ENCODE measurements at places on chromosomes 5 and 9. TPM values are rescaled to one million over a fixed set of nuclear protein-coding genes. Genes with fewer than 3 reads are reported as not detected.

DNA sequence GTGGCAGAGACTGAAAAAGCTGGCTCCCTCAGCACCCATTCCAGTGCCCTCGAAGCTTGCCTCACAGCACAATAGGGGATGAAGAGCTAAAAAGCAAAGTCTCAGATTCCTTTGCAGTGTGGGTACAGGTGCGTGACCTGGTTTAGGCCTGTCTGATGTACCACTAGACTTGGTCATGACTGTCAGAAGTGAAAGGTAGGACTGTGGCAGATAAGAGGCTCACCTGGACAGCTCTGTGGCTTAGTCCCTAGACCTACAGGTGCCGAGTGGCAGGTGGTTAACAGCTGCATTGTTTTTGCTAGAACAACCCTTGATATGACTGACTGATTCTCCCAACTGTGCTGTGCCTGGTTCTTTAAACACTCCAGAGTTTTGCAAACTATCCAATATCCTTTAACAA lies 14.7 kb upstream of the SFXN1 start:
- H3K27me3 ChIP-seq = no peaks in the 10 kb centered on the region
- DNase-seq = no peak
- H3K4me1 ChIP-seq = no peaks in the 10 kb centered on the region
- H3K4me3 ChIP-seq = no peak overlapping the region
- no peak overlapping the region for H3K27ac ChIP-seq
- H3K36me3 ChIP-seq = no peaks in the 10 kb centered on the region

DNA sequence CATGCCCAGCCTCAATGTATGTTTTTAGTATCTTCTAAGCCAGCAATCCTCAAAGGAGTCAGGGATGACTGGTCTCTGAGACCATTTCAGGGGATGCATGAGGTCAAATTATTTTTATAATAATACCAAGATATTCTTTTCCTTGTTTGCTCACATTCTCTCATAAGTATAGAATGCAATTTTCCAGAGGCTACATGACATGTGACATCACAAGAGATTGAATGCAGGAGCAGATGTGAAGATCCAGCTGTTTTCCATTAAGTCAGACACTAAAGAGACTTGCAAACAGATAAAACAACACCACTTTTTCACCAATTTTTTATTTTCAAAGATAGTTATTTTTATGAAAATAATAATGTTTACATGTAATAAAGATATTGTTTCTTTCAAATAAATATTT lies 22.0 kb upstream of the FREM1 start:
- H3K4me3 ChIP-seq = no peak overlapping the region
- DNase-seq = no peak
- no peaks in the 10 kb centered on the region for H3K4me1 ChIP-seq
- H3K27me3 ChIP-seq = no peaks in the 10 kb centered on the region
- no peaks in the 10 kb centered on the region for H3K36me3 ChIP-seq

DNA sequence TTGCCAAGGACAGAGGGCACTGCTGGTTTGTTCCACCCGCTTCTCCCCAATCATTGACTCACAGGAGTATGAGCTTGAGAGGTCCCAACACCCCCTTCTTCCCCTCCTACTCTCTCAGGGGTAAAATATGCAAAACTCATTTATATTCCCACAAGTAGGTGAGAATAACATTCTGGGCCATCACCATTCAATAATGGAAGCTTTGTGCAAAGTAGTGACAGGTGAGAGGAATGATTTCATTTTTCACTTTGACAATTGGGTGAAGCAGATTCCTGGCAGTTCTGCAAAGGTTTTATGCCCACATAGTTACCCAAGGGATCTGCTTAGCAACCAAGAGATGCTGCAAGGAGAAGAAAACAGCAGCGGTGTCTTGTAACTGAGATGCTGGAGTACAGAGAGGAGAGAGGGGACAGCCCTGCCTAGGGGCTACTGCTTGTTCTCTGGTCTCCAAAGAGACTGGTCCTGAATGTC lies 137.6 kb downstream of the CMYA5 start:
- no peaks in the 10 kb centered on the region for H3K27me3 ChIP-seq
- H3K4me3 ChIP-seq = no peak overlapping the region
- H3K4me1 ChIP-seq = peaks cover 6% of the 10 kb centered on the region
- H3K36me3 ChIP-seq = no peaks in the 10 kb centered on the region
- DNase-seq = no peak

RNF180 gene
- 16.7 TPM for total RNA-seq

SPINK5 gene
- total RNA-seq = 1.7 TPM
